ENCODE measurements at places on chromosomes 16 and 17.

- no peak for DNase-seq
Observed at GRCh38 chr16:27706866-27707685, 157.1 kb downstream of the KATNIP start.

GRCh38 chr16:26382586-26382985 is 684.1 kb upstream of the C16orf82 start:
- no peak for DNase-seq

- no peak for DNase-seq
Observed at GRCh38 chr16:83674931-83675535, 132.7 kb upstream of the HSBP1 start.

GRCh38 chr17:78234261-78234865 is 2.9 kb downstream of the TMEM235 start:
- no peak for DNase-seq
